ENCODE measurements at places on chromosomes 12 and 14.
A peak's percentile ranks its signal among the peaks of the same experiment; 100 is the strongest.

- no peak for DNase-seq
Measured at GRCh38 chr14:82510007-82510406, 976.4 kb upstream of the SEL1L start.

DNA sequence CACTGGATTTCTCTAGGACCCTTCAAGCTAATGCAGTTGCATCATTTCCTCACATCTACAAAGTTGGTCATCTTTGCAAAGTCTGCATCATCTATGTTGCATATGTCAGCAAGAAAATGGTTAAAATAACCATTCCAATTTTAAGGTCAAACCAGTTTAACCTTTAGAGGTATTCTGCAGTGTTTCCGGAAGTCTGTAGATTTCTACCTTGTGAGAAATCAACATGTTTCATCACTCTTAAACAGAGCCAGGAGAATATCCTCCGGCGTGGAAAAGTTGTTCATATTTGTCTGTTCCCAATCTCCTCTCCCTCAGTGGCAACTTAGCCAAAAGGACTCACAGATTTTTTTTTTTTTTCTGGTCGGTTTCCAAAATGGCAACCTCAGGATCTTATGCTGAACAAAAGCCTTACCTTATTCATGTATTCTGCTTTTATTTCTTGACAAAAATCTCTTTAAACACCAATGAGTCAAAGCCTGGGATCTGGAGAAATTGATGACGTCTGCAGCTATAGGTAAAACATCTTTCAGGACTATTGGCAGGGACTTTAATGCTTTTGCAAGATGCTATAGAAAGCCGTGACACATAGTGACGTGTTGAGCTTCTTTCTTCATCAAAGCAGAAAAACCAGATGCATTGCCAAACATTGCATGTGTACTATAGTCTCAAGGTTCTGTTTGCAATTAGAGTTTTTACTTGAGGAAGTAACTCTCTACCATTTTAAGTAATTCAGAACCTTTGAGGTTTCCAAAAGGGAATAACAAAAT is 16.0 kb upstream of the CDK17 start:
- DNase-seq, result peak; percentile 56

- no peak for DNase-seq
Measured at GRCh38 chr14:101505236-101505970, 55.9 kb upstream of the DIO3 start.

GRCh38 chr14:63223596-63223995 is 19.4 kb downstream of the RHOJ start:
- DNase-seq, result no peak

DNA sequence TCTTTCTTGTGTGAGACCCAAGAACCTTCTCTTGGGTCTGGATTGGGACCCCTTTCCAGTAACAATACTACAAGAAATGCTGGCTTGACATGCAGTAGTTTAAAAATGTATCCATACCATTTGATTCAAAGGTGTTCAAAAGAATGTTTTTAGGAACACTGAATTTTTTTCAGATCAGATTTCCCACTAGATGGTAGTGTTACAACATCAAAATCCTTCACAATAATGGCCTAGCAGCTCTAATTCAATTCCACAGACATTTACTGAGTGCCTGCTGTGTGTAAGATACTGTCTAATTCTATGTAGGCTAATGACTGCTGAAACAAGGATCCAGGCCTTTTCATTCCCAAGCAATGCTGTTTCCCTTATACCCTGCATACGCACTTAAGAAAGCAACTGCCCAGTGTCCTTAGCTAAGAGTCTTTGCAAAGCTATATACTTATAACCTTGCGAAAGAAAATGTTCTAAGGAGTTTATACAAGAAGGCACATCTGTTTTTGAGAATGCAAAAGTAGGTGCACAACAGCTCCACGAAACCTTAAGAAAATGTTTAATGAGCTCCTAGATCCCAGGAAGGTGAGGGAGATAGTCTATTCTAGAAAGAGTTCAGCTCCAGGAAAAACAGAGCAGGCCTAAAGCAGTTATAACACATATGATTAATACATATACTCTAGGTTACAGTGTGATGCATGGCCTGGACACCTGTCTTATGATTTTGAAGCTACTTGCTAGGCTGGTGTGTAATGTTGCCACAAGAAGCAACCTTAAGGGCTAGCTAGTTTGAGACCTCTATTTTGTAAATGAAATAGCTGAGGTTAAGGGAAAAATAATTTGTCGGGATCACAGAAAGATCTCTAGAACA is 50.9 kb upstream of the PKP2 start:
- no peak for DNase-seq

DNA sequence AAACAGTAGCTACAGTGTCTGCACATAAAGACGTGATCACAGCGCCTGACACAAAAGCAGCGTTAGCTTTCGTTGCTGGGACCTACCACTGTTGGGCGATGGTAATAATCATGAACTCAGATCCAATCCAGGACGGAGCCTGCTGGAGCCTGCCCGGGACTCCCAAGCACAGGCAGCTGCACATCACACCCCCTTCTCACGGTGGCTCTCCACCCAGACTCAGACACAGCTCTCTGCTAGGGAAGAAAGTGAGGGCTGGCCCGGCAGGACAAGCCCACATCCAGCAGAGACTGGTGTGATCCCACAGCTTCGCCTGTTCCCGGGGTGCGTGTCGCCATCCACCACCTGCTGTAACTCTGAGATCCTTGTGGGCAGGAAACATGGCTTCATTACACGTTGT is 49.9 kb upstream of the FOXN3 start:
- DNase-seq, result no peak

DNA sequence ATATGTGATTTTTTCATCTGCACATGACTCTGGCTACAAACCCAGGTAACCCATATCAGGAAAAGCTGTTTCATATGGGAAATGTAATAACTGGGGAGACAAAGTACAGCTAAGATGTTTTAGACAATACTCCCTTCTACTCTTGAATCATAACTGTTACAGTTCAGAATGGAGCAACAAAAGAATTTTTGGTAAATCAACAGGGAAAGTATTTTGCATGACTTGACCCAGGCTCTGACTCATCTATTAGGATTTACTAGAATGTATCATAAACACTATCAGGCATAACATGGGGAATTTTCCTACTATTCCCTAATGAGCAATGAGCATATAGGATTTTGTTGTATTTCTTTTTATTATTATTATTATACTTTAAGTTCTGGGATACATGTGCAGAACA is 553.0 kb downstream of the SLC16A7 start:
- peak; percentile 93 for DNase-seq

GRCh38 chr12:87315-87714 is 20.7 kb downstream of the IQSEC3 start:
- DNase-seq, result no peak

GRCh38 chr12:42704810-42705401 is 115.4 kb upstream of the PRICKLE1 start:
- DNase-seq, result no peak

GRCh38 chr14:103593577-103593976 is 30.8 kb downstream of the COA8 start:
- no peak for DNase-seq

- no peak for DNase-seq
Measured at GRCh38 chr12:4153343-4153892, 120.1 kb upstream of the CCND2 start.

GRCh38 chr12:21604245-21605101 is at the start of gene GYS2:
GYS2 (minus strand) TSS chr12:21604847; CDS start chr12:21604592, 255 bp downstream.
- no peak for DNase-seq

DNA sequence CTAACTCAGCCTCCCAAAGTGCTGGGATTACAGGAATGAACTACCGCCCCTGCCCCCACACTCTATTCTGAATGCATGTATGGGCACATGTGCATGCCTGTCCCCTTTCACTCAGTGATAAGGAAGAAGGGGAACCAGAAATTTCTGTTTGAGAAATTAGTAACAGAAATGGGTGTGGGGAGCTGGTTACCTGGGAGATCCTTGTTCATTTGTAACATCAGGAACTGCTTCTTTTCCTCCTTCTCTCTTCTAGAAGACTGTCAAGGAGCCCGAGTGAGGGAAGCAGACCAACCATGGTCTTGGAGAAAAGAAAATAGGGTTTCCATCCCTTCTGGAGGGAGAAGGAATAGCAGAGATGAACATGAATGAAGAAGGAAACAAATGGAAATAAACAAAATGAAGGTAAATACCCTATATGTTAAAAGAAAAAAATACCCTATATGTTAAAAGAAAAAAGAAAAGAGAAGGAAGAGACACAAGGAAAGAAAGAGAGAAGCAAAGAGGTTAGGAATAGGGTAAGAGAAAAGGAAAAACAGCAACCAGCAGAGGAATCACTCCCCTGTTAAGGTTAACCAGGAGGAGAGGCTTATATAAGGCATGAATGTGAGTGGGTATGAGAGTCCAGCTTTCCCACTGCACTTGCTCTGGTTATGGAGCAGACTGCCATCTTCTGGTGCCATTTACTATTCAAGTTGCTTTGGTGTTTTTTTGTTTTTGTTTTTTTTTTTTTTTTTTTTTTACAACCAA is 3.3 kb downstream of the PPP1R3E start:
- peak; percentile 62 for DNase-seq

- peak; percentile 61 for DNase-seq
Measured at GRCh38 chr14:33914676-33915516, 36.0 kb downstream of the EGLN3 start.

DNA sequence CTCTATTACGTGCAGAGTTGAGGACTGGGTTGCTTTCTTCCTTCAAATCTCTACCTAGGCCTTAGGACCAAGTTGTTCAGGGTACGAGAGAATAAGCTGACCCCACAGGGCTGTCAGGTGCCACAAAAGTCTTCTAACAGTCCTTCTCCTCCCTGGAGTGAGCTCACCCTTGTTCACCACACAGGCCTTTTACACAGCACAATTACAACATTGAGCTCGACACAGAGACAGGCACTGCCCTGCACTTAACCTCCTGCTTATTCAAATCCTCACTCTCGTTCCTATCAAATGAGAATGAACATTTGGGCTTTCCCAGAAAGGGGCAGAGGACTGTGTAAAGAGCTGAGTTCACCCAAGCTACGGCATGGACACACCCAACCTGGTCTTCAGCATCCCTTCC is 2.4 kb downstream of the GALNT6 start:
- DNase-seq, result no peak

DNA sequence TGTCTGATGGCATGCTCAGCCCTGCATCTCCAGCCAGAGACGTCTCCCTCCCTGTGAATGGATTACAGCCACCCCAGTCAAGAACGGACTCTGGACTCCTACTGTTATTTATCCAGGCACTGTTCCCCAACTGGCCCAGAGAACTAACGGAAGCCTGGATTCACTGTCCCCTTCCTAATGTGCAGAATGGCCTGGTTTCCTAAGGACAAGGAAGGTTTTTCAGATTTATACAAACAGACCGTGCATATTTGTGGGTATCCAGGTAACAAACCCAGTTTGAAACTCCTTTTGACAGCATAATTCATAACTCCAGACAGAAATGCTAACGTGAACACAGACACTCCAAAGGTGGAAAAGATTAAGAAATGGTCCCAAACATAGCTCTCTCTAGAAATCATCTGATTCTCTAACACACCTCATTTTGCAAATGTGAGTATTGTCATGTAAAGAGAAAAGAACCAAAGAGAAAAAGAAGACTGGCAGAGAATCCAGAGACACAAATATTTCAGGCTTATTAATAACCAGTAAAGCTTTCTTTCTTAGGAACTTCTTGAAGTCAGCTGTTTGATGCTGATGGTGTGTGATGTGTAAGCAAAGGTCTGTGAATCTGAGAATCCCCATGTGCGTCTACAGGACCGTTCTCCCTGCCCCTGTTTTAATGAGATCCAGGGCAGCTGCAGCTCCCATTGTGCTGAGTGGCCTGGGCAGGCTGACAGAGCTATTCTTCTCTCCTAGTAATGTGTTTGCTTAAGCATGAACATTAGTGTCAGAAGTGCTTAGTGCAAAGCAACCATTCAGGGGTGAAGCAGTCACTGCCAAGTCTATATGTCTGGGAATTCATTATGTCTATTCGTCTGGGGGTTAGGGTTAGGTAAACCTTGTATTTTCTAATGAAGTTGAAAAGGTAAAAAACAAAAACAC is 86.8 kb upstream of the HIF1A start:
- DNase-seq, result peak; percentile 56

DNA sequence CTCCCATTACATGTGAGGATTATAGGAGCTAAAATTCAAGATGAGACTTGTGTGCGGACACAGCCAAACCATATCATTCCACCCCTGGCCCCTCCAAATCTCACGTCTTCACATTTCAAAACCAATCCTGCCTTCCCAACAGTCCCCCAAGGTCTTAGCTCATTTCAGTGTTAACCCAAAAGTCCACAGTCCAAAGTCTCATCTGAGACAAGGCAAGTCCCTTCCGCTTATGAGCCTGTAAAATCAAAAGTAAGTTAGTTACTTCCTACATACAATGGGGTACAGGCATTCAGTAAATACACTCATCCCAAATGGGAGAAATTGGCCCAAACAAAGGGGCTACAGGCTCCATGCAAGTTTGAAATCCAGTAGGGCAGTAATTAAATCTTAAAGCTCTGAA is 76.1 kb downstream of the CRADD start:
- DNase-seq, result no peak

- DNase-seq, result peak; percentile 73
Measured at GRCh38 chr12:103868215-103868614, 27.2 kb upstream of the NT5DC3 start.

DNA sequence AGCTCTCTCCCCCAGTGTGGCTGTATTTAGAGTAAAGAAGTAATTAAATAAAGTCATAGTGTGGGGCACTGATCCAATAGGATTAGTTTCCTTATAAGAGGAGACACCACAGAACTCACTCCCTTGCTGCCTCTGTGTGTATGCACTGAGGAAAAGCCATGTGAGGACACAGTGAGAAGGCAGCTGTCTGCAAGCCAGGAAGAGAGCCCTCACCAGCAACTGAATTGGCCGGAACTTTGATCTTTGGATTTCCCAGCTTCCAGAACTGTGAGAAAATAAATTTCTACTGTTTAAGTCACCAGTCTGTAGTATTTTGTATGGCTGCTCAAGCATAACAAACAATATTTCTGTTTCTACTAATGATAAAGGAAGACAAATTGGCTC is 368.7 kb upstream of the PRICKLE1 start:
- DNase-seq, result no peak

- DNase-seq, result no peak
Measured at GRCh38 chr12:84996759-84997158, 39.3 kb downstream of the TSPAN19 start.

- peak; percentile 46 for DNase-seq
Measured at GRCh38 chr12:11508699-11509098, 113.3 kb upstream of the PRB2 start.

All from EH (cell line).